ENCODE measurements at places on chromosomes 1 and 21.

DNA sequence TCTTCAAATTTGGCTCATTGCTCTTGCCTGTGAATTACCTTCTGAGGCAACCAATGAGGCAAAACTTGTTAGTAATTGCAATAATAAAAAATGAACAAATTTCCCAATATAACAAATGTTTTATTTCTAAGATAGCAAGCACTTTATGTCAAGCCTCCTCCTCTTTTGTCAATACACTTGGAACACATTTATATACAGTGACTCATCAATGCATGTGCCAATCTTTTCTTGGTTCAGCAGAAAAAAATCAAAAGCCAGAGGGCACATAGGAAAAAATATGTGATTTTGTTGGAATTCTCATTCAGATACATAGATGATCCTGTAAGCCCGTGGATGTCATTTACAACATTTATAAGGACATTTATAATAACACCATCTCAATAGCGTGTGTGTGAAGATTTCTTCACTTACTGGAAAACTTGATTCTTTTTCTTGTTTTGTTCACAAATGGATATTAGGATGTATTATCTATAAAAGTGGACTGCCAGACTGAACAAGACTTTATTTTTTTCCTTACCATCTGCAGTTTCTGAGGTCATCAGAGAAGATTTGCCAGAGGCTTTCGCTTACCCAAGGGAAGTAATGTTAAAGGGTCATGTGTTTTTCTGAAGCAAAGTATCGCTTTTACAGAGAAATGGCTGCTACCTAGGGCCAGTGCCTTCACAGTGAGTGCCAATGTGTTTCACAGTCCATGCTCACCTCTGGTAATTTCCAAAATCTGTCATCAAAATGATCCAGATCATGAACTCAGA lies 645.7 kb upstream of the PTBP2 start:
- no peaks in the 10 kb centered on the region for H3K4me1 ChIP-seq
- H3K4me3 ChIP-seq: no peak overlapping the region
- DNase-seq: no peak

- H3K4me1 ChIP-seq: peaks cover 24% of the 10 kb centered on the region
- no peak for DNase-seq
- no peak overlapping the region for H3K27ac ChIP-seq
- no peak overlapping the region for H3K4me3 ChIP-seq
These were observed 3.3 kb upstream of the CACYBP start for GRCh38 chr1:174996476-174996875.

- peaks cover 16% of the 10 kb centered on the region for H3K27me3 ChIP-seq
- no peak overlapping the region for H3K27ac ChIP-seq
- H3K4me1 ChIP-seq: no peaks in the 10 kb centered on the region
- H3K4me3 ChIP-seq: no peak overlapping the region
- peaks cover 2% of the 10 kb centered on the region for H3K36me3 ChIP-seq
These were observed 5.1 kb downstream of the KCNK2 start for GRCh38 chr1:215087603-215088002.

DNA sequence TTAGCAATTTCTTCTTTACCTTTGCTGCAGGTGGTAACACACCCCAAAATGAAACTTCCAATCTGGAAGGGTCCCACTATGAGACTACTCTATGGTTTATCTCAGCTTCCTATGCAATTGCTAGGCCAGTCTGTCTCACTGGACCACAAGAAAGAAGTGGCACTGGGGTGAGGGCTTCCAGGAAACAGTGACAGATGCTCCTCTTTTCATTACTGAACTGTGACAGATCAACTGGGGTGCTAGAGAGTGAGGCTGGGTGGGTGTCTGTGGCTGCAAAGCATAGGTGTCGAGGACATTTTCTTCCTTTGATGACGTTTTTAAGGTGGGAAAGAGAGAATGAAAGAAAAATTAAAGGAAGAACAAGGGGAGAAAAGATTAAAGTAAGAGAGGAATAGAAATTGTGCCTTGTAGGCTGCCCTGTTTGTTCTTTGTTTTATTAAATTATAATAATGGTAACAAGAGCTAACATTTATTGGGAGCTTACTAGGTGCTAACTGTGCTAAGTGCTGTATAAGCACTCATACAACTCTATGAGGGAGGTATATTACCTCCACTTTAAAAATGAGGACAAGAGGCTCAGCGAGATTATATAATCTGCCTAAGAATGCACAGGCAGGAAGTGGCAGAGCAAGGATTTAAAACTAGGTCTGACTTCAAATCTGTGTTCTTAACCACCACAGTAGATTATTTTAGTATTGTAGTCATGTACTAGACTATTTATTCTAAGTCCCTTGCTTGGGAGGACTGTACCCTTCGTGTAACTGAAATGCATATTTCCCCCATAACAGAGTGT lies 27.8 kb upstream of the DMRTA2 start:
- peaks cover 1% of the 10 kb centered on the region for H3K36me3 ChIP-seq
- no peak overlapping the region for H3K4me3 ChIP-seq
- no peak for DNase-seq
- H3K27ac ChIP-seq: peak overlapping the region; percentile 18
- H3K27me3 ChIP-seq: no peaks in the 10 kb centered on the region

- H3K36me3 ChIP-seq: peaks cover 13% of the 10 kb centered on the region
These were observed 879 bp downstream of the CPTP start for GRCh38 chr1:1325288-1326074.

GRCh38 chr1:75265792-75266191 lies 131.6 kb downstream of the LHX8 start:
- no peaks in the 10 kb centered on the region for H3K4me1 ChIP-seq
- no peak overlapping the region for H3K4me3 ChIP-seq
- no peaks in the 10 kb centered on the region for H3K36me3 ChIP-seq
- no peaks in the 10 kb centered on the region for H3K27me3 ChIP-seq

DNA sequence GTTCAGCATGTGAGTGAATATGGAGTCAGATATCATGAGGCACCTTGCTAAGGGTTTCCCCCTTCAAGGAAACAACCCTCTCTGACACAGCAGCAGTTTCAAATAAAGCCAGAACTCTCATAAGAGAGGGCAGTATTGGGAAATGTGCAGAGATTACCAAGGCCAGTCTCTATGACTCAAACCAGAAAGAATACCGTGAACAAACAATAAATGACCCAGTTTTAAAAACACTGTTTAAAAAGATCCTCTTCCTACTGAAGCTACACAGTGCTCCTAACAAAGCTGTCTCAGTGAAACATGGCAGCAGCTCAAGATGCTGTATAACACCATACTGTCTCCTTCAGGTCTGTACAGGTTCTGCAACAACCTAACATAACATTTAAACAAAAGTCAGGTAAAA lies 102.6 kb downstream of the KIAA0319L start:
- H3K4me1 ChIP-seq: peaks cover 26% of the 10 kb centered on the region
- H3K27me3 ChIP-seq: no peaks in the 10 kb centered on the region
- DNase-seq: no peak
- peaks cover 21% of the 10 kb centered on the region for H3K36me3 ChIP-seq

- DNase-seq: no peak
- no peaks in the 10 kb centered on the region for H3K4me1 ChIP-seq
These were observed 511.1 kb upstream of the ADGRL4 start for GRCh38 chr1:79517470-79518224.

- no peaks in the 10 kb centered on the region for H3K4me1 ChIP-seq
- no peak overlapping the region for H3K27ac ChIP-seq
- H3K36me3 ChIP-seq: no peaks in the 10 kb centered on the region
- no peak overlapping the region for H3K4me3 ChIP-seq
- H3K27me3 ChIP-seq: no peaks in the 10 kb centered on the region
- DNase-seq: no peak
These were observed 15.4 kb upstream of the TSPAN1 start for GRCh38 chr1:46159516-46159915.

DNA sequence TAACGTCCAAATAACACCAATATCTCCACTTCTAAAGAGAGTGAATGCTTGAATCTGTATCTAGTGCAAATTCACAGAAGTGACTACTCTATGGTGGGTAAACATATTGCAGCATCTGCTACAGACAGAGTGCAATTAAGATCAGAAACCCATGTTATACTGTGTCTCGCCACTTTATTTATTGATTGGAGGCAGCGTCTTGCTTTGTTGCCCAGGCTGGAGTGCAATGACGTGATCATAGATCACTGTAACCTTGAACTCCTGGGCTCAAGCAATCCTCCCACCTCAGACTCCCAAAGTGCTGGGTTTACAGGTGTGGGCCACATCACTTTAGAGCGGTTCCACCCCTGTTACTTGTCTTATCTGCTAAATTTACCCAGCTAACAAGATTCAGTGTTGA lies 57.0 kb downstream of the HLCS start:
- H3K27ac ChIP-seq: no peak overlapping the region
- no peak for DNase-seq
- peaks cover 11% of the 10 kb centered on the region for H3K4me1 ChIP-seq
